ENCODE measurements at places on chromosomes 1 and 21.

- no peak for DNase-seq
Measured at GRCh38 chr1:25818569-25818968, 1.2 kb upstream of the MTFR1L start.

- no peak for DNase-seq
Measured at GRCh38 chr1:71014178-71014579, 33.4 kb downstream of the PTGER3 start.

- DNase-seq = no peak
Measured at GRCh38 chr1:169312084-169312954, 55.3 kb downstream of the NME7 start.

DNA sequence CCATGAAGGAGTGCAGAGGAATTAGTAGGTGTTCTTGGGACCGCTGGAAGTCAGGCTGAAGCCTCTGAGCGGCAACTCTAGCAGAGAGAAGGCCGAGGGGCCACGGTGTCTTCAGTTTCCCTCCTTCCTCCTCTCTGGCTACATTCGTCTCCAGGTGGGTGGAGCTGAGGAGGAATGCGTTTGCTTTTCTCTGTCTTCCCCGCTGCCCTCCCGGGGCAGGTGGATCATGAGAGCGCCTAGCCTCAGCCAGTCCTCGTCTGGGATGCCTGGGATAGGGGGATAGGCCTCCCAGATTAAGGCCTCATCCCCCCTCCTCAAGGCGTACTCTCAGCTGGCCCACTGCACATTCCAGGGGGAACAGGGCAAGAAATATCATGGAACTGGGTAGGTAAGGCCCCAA lies 7.5 kb upstream of the GOLT1A start:
- no peak for DNase-seq

DNA sequence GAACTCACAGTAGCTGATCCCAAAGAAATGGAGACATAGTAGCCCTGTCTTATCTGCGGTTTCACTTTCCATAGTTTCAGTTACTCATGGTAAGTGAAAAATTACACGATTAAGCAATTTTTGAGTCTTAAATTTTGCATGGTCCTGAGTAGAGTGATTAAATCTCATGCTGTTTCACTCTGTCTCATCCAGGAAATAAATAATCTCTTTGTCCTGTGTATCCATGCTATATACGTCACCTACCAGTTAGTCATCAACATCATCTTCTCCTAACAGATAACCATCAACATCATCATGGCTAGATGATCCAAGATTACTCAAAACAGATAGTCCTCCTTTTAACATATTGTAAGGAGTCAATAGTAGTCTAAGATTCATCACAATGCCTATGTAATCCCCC lies 1589.3 kb downstream of the BRINP3 start:
- DNase-seq = no peak

DNA sequence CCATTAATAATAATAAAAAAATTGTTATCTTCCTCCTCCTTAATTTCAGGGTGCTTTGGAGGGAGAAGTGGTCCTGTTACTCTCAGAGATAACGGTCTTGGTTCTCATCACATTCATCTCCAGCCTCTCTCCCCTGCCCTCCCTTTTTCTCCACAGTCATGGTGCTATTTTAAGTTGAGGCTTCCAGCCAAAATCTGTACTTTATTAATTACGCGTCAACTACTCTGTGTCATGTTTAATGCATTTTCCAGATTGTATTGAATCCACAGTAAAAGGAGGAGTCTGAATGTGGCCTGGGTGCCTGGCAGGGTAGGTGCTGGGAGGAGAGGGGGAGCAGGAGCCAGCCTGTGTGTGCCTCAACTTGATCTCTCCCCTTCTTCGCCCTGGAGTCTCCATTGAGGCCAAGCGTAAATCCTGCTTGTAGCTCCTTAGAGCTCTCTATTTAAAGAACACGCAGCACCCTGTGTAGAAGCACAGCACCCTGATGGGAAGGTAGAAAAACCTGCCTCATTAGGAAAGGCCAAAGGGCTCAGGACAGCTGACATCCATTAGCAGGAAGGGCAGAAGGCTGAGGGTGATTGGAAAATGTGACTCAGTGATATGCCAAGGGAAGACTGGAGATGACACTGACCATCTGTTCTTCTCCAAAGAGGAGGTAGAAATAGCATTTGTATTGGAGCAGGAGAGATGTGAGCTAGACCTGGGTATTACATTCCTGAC lies 82.4 kb downstream of the PLXNA2 start:
- DNase-seq = no peak

DNA sequence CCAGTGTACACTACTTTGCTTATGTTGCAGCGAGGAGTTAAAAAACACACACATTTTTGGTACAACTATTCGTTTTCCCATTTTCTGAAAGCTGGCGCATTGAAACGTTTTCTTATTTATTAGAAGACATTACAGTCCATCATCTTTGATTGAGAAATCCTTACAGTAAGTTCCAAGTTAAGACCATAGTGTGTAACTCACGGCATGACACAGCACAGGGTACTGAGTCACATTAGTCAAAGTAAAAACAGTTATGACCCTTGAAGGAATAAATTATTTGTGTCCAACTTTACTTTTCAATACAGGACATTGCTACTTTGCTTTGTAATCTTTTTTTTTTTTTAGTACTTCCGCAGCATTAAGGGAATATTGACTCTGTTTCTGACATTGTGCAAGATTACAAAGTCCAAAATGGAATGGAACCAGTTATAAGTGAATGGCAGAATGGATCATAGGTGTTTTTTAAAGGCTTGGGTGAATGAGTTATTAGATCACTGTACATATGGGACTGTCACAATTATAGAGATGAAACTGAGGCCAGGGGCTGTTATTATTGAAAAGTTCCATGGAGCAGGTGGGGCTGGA lies 11.7 kb downstream of the PTGFRN start:
- DNase-seq = no peak

DNA sequence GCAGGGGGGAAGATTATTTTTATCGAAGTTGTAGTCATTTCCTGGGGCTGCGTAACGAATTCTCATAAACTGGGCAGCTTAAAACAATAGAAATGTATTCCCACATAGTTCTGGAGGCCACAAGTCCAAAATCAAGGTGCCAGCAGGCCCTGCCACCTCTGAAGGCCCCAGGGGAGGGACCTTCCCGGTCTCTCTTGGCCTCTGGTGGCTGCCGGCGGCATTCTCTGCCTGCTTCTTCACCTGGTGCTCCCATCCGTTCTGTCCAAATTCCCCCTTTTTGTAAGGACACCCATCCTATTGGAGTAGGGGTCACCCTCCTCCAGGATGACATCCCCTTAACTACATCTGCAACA lies 92.8 kb downstream of the PDE9A start:
- no peak for DNase-seq

- no peak for DNase-seq
Measured at GRCh38 chr1:78673120-78673519, 23.5 kb downstream of the IFI44 start.

Measured in stimulated activated CD4-positive, alpha-beta T cell treated with anti-CD3 and anti-CD28 coated beads, Interleukin-1b, Interleukin-23, amount 100 ng/mL, for 1 hour (primary cell).